ENCODE measurements at places on chromosomes 6 and 20.

DNA sequence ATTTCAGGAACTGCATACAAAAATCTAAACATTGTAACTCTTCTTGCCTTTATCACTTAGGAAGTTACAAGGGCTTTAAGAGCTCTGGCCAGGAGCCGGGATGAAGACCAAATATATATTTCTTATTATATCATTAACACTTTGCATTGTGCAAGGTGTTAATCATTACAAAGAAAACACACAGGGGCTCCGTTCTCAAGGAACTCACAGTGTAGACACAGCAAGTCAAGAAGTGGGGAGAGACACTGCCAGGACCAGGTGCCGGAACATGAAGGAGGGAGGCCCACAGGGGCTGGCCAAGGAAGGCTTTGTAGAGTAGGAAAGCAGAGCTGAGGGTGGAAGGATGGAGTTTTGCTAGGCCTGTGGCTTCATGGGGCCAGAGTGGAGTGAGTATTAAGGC is 17.4 kb downstream of the ITPR3 start:
- DNase-seq: no peak

DNA sequence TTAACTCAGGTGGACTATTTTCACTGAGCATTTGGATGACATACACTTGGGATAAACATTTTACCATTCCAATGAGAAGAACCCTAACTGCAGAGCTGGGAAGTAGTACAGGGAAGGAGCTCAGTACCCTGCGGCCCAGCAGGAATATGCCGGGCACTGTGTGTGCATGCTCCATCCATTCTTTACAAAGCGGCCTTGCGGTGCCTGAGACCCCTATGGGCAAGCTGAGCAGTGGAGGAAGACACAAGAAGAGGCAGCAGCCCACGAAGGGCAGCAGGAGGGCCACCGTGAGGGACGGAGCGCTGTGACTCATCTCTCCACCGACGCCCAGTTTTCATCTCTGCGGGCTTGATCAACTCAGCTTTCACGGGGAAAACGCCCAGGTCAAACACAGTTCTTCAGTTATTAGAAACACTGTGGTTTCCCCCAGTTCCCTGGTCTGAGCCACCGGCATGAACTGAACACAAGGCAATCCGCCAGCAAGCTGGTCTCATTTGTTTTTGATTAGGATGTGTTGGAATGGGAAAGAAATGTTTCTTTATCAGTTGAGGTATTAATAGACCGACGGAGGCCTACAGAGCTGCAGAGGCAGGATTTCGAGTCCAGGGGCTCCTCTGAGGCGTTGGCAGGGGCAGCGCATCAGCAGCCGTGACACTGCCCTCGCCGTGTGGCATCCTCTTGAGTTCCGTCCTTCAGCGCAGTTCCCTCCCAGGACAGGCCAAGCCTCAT is 44.9 kb downstream of the IRF4 start:
- no peak for DNase-seq

DNA sequence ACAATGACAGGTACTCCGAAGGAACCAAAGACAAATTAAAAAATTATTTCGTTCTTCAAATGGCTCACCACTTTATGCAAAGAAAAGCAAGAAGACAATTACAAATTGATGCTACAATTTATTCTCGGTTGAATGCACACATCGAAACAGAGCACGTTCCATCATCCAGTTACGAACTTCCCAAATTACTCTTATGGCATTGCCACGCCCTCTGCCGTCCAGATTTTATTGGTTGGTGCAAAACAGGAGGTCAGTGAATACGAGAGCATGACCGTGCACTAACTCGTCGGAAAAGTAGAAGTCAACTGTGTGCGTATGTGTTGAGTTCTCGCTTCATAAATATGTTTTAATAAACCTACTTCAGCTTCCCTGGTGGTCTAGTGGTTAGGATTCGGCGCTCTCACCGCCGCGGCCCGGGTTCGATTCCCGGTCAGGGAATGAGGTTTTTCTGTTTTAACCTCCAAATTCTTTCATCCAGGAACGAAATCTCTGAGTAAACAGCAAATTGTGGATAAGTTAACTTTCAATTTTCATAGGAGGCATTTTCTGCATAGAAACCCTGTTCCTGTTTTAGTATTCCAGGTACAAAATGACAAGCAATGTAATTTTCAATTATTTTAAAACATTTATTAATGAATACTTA is 23.2 kb downstream of the ZNF311 start:
- peak; percentile 73 for DNase-seq

- no peak for DNase-seq
Measured at GRCh38 chr6:470051-470900, 78.7 kb downstream of the IRF4 start.

DNA sequence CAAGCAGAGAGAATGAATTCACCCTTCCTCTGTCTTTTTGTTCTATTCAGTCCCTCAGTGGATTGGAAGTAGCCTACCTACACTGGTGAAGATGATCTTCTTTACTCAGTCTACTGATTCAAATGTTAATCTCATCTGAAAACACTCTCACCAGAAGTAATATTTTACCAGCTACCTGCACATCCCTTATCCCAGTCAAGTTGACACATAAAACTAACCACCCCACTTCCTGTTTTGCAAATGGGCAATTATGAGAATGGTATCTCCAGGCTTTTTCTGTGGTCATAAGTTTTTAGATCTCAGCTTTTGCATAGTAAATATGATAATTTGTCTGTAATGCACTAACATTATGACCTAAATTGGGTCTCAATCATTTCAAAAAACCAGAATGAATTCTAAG is 228.8 kb upstream of the ECI2 start:
- no peak for DNase-seq

DNA sequence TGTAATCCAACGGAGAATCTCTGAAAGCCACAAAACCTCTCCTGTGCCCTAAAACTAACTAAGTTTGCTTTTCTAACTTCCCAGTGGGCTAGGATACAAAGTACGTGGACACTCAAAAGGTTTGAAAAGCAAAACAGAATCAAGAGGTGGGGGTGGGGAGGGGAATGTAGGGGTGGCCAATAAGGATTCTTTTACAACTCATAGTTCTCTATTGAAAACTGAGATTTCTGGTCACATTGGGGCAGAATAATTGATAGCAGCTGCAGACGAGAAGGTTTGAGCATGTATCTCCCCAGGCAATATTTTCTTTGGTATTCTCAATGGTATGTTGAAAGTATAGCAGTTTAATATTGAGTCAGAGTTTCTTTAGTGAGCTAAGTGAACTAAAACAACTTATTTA is 376.7 kb upstream of the CITED2 start:
- no peak for DNase-seq

- DNase-seq: no peak
Measured at GRCh38 chr6:151140767-151141166, 99.0 kb upstream of the AKAP12 start.

GRCh38 chr6:132813173-132813856 is 1.1 kb upstream of the RPS12 start:
- DNase-seq: peak; percentile 48

DNA sequence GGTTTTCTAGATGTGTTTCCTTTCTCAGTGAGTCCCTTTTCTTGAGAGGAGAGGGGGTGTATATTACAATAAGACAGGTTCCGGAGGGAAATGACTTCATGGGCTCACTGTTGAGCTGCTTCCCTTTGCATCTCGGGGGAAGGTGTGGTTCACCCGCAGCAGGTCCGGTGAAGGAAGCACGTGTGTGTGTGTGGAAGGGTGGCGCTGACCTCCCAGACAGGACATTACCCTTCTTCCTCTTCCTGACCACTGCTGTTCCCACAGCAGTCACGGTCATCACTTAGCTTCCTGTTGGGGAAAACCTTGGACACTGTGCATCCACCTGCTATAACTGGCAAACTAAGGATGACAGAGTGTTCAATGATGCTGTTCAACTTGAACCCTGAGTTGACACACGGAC is 83.6 kb downstream of the PLEKHG1 start:
- no peak for DNase-seq

DNA sequence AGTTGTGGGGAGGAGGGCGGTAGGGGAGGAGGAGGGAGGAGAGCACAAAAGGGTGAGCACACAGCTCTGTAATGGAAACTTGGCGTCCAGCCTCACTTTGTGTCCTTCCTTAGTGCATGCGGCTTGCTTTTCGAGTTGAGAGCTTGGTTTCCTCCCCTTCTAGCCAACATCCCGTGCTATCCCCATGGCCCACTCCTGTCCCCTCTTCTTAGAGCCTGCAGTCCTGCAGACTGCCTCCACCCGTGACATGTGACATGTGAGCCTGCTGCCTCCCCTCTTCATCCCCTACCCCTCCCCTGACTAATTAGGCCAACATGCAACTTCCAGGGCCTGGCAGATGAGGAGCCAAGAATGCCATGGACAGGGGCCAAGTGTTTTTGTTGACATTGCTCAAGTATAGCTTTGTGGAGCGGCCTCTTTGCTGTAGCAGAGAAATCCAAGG is 63.2 kb downstream of the SLC24A3 start:
- DNase-seq: no peak

DNA sequence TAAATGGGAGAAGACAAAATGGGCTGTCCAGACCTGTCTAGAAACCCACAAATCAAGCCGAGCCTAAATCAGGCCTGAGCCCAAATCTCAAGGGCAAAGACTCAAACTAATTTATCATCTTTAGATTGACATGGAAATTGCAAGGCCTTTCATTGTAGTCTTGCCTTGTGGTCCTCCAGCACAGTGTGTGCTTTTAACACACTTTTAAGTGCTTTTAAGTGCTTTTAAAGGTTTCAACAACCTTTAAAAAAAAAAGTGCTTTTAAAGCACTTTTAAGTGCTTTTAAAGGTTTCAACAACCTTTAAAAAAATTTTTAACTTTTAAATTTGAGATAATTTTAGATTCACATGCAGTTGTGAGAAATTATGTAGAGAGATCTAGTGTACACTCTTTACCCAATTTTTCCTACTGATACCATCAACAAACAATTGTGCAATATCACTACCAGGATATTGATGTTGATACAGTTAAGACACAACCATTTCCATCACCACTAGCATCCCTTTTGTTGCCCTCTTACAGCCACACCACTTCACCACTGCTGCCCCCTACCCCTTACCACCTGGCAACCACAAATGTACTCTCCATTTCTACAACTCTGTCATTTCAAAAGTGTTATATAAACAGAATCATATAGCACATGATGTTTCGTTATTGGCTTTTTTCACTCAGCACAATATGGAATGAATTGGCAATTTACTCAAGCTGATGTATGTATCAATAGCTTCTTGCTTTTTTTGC is 23.1 kb upstream of the DCBLD1 start:
- DNase-seq: no peak

GRCh38 chr6:161631676-161632194 is 357.9 kb upstream of the AGPAT4 start:
- no peak for DNase-seq

DNA sequence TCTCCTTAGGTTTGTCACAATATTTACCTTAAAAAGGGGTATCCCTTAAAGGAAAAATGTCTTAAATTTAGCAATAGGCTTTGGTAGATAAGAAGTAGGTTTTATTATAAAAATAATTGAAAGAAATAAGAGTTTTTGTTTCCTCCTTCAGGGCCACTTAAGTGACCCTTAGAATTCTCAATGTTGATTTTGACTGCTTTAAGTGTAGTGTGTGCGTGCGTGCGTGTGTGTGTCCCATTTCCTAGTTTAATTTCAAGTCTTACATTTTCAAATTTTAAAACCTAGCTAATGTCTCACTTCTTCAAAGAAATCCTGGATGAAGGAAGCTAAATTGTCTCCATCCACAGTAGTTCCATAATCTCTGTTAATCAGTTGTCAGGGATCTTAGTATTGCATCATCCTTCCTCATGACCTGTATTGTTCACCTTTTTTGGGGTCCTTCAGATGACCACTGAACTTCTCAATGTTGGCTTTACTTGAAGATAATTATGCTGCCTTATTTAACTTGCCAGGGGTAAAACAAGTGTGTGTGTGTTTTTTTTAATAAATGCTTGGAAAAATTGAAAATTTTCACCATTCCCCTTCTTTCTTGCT is 50.7 kb upstream of the TFB1M start:
- no peak for DNase-seq

DNA sequence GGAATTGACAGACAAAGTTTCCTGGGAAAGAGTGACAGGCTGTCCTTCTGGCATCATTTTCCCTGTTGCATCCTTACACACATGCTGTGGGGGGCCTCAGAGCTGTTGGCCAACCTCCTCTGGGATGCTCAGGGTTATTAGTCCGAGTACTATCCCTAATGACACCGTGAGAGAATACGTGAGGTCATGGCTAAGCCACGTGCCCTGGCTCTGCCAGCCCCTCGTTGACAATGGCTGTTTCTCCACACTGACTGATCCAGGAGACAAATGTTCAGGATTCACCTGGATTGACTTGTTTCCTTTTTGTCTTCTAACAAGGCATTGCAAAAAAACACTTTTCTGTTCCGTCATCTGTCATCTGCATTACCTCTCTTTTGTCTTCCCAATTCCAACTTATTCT is 604.6 kb downstream of the TFAP2A start:
- DNase-seq: no peak

DNA sequence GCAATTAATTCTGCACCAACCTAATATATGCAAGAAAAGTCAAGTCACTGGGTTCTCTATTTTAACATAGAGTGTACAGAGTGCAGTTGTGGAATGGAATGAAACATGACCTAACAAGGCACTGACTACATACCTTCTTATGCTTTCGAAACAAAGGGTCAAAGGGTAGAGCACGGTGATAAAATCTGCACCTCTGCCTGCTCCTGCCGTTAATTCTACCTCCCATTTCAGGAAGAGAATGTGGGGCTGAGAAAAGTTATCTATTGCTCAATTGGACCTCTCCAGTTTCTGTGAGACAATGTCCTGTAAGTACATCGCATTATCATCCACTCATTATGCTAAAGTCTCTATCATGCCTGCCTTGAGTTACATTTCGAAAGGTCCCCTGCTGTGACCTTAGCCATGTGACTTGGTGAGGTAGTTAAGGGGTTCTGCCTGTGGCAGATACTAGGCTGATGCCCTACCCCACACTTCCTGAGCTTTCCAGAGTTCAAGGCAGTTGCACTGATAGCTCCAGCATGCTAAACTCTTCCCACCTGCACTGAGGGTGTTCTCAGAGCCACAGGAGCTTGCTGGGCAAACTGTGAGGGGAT is 14.0 kb upstream of the MOCS1 start:
- DNase-seq: no peak

DNA sequence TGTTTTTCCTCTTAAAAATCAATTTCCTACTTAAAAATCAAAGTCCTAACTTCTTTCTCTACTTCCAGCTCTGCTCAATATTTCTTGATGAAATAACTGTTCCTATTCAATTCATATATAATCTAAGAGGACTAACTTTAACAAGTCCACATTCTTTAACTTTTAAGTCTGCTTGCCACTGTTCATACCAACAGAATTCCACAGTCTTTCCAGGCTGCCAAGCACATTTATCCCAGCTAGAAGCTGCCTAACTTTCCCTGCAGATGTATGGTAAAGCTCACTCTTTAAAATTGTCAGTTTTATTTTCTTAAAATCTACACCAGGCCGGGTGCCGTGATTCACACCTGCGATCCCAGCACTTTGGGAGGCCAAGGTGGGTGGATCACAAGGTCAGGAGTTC is 11.5 kb downstream of the CALHM6 start:
- DNase-seq: no peak

GRCh38 chr6:4401408-4402368 is 266.3 kb upstream of the ECI2 start:
- DNase-seq: no peak

GRCh38 chr6:70370496-70370895 is 42.8 kb upstream of the FAM135A start:
- DNase-seq: no peak

All from activated naive CD4-positive, alpha-beta T cell treated with anti-CD3 and anti-CD28 coated beads, Interleukin-2, amount 10 ng/mL, durations not matched to agents 7 days and 5 days (primary cell).